ENCODE measurements at places on chromosomes 3 and 15.

DNA sequence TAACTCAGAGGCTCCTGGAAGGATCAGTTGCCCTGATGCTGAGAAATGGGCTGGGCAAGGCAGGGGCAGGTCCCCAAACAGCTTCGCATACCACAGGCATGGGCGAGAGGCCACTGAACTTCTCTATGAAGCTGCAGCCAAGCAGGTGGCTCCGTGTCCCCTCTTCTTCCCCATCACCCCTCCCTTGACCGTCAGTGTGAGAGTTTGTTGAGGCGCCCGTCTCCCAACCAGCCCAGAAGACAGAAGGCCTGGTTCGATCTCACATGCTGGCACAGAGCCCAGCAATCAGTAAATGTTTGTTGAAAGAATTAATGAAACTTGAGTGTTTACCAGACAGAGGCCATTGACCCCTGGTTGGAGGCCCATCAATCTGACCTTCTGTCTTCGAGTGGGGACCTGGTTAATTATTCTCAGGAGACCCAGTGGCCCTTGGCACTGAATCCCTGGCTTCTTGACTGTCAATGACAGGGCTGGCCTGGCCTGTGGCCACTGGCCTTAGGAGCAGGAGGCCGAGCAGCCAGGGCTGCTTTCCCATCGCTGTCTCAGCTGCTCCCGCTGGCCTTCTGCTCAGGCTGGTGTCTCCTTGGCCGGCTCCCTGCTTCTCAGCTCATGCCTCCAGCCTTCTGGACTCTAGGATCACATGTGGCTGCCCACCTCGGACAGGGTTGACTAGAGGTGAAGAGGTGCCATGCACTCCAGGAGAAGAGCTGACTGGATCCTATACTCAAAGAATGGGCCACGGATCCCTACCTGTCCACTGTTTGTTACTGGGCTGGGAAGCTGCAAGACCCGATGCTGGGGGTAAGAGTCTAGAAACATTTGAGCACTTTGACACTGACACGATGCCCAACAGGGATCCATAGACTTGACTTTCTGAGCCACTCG, 113.4 kb downstream of the ASB7 start:
- DNase-seq, result no peak

GRCh38 chr3:46019707-46020106, 7.6 kb downstream of the XCR1 start:
- no peak for DNase-seq

DNA sequence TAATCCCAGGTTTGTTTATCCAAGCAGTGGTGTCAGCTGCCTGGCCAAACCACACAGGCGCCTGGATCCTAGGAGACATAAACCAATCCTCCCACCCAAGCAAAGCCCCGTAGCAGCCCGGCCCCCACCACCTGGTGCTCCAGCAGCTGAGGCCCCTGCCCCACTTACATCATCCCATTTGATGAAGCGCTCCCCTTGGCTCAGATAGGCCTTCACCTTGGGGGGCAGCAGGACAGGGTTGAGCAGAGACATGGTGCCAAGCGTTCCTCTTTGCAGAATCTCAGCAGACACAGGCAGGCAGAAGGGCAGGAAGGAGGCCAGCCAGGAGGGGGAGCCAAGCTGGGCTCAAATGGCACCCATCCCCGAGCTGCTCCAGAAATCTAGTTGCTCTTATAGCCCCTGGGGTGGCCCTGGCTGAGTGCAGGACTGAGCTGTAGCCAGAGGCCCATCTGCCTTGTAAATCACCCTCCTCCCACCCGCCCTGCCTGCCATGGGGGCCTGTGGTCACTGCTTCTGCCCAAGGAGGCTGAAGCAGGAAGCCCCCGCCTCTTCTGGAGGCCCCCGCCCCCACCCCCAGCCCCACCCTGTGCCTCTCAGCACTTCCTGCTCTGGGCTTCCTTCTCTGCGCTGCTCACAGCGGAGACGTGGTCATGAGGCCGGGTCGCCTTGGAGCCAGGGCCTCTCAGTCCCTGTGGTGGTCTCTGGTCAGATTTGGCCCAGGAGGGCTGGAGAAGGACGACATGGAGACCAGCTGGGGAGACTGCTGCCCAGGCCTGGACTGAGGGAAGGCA, at the start of gene PLCB2:
Gene PLCB2 (minus strand): TSS at position 515 of the 791 bp plus-strand sequence. CDS start 263 bp downstream, at position 252.
- DNase-seq, result no peak

GRCh38 chr3:46812237-46812791, 50.9 kb downstream of the MYL3 start:
- no peak for DNase-seq

DNA sequence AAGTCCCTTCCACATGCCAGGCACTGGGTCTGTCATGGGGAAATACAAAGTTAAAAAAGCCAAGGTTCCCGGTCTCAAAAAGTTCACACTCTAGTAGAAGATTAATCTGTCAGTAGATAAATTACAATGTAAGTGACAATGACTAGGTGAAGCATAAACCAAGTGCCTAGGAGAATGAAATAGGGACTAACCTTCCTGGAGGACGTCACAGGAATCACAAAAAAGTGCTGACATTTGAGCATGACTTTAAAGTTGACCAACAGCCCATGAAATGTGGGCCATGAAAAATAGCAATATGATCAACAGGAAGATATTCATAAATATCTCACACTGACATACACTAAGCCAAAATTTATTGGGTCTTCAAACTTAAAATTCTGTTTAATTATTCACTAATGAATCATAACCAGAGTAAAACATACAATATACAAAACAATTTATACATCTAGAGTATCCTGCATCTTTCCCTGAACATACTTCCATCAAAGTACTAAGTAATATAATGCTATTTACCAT, 20.0 kb downstream of the COPS2 start:
- no peak for DNase-seq

DNA sequence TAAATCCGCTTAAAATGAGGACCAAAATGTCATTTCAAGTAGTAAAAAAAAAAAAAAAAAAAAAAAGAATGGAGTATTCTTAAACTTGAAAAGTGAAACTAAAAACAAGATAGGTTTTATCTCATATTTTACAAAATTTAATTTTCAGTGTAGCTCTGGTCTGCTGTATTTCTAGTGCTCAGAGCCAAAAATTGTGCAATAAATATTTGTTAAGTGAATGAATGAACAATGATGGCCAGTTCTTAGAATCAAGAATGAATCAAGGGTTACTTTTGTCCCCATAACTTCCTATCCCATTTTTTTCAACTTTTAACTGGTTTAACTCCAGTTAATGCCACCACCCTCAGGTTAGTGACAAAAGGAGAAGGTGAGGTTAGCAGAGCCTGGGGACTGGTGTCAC, 214.4 kb downstream of the ABHD5 start:
- DNase-seq, result no peak

DNA sequence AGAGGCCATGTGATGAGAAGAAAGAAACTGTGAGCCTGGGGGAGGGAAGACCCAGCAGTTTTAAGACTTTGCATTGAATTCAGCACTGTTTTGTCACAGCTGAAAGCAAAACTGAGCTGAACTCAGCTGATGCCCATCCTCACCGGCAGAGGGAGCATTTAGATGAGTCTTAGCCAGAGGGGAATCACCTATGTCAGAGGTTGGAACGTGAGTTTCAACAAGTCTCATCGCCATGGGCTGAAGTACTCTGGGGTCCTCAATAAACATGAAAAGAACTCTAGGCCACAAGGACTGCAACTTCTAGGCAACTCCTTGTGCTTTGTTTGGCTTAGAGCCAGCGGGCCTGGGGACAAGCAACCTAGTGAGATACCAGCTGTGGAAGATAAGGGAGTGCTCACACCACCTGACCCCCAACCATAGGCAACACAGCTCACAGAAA, 324.5 kb downstream of the TBL1XR1 start:
- DNase-seq, result no peak

- no peak for DNase-seq
These were observed 79.1 kb downstream of the SLC25A26 start for GRCh38 chr3:66299891-66300290.

DNA sequence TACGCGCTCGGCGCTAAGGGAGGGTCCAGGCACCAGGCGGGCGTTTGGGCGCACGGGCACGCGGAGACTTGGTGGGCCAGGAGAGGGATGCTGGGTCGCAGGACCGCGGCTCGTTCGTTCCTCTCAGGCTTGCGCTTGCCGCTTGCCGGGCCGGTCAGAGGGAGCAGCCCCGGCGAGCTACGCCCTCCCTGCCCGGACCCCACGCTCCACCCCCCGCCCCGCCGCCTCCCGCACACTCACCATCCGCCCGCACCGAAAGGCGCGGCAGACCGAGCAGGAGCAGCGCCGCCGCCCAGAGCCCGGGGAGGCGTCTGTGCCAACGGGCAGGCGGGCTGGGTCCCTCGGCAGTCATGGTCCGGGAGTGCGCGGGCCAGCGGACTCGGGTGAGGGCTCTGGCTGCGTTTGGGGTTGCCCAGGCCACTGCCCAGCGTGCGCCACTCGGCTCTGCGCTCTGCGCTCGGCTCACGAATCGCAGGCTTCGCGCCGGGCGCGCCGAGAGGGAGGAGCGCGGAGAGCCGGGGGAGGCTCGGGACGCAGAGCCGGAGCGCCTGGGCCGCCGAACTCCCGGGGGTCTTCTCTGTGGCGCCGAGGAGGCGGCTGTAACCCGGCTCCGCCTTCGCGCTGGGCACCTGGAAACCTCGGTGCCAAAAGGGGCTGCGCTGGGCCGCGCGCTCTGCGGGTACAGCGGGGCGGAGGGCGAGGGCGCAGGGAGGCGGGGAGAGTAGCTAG, at the start of gene SUSD5:
Gene SUSD5 (minus strand): TSS at position 365 of the 729 bp plus-strand sequence. CDS start 13 bp downstream, at position 352.
- no peak for DNase-seq

- no peak for DNase-seq
These were observed 43.5 kb upstream of the TP63 start for GRCh38 chr3:189587664-189588040.

DNA sequence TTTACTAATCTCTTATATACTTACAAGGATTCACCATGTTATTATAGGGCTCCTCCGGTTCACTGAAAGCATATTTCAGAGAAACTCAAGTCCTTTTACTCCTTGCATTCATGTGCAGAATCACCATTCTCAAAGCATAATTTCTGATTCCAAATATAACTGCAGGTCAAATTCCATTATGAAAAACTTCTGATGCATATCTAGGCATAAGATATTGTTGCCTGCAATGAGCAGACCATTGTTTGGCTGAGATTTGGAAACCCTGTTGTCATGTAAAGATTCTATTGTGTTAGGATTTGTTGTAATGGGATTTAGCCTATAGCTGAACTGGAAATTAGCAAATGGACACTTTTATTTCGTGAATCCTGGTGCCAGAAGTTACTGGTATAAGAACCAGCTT, 69.5 kb upstream of the PRICKLE2 start:
- no peak for DNase-seq

DNA sequence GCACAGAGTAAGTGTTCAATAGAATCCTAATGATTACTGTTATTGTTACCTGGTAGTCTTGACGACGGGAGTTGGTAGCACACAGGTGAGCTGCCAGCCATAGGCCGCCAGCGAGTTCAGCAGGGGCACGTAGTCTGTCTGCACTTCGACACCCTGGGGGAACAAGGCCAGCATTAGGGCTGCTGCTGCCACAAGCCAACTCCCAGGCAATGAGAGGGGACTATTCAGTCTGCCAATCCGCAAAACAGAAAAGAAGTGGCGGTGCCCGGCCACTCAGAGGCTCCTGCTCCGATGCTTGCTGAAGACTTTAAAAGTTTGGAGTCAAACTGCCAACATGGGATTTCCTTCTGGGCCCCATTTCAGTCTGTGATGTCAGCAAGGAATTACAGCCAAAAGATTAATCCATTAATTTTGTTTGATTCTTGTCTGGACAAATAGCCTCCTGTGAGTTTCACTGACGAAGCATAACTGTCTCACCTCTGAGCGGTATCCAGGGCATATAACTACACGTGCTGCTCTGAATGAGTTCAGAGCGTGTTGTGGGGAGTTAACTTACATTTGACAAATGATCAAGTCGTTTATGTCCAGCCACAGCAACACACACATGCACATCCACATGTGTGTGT, 61.8 kb downstream of the OXNAD1 start:
- DNase-seq, result no peak

Measured in forelimb muscle (tissue), 1 donor.